ENCODE measurements at places on chromosomes 5 and 9.

GRCh38 chr9:89679016-89679415 lies 74.2 kb downstream of the GADD45G start:
- no peak for DNase-seq

DNA sequence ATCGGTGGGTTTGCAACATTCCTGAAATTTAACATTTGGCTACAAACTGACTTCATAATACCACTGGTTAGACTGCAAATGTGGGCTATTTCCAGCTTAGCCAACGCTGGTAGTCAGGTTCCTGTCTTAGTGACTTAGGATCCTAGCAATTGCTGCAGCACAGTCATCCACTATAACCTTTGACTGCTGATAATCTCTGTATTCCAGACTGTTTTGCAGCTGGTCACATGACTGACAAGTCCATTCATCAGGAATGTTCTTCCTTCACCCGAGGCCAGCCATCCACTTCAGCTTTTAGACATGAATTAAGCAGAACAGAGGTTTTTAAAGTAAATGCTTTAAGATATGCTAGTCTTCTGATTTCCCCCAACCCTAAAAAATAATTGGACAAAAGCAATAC lies 425.9 kb upstream of the MPDZ start:
- no peak for DNase-seq

DNA sequence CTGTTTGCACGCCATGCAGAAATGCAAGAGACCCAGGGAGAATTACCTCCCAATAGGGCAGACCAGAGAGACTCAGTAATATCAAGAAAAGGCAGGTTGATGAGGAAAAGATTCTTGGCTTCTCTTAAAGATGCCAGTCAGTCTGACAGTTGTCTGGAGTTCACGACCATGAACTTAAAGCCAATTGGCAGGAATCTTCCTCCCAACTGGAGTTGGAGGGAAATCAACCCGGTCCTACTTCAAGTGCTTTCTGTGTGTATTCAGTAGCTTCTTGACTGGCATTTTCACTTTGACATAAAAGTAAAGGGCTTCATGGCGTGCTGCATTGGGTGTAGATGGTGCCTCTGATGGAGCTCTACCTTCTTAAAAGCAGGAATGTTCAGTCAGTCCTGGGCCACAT lies 144.3 kb downstream of the GOLPH3 start:
- no peak for DNase-seq

- DNase-seq = no peak
Measured at GRCh38 chr5:43461066-43461465, 22.6 kb downstream of the TMEM267 start.

DNA sequence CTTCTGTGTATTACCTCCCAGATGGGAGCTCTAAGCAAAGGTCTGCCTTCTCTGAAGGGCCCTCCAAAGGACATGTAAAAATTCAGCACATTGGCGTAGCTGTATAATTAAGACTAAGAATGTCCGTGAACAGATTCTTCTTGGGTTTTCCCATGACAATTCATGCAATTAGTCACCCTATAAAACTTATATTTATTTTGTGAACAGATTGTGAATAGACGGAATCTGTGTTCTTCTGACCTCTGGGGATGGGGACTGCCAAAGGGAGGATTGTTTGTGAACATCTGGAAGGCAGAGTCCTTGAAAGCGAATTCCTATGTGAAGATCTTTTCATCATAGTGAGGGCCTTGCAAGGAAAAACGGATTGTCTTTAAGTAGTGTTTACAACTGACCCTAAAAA lies 111.3 kb downstream of the EGFLAM start:
- DNase-seq = no peak

DNA sequence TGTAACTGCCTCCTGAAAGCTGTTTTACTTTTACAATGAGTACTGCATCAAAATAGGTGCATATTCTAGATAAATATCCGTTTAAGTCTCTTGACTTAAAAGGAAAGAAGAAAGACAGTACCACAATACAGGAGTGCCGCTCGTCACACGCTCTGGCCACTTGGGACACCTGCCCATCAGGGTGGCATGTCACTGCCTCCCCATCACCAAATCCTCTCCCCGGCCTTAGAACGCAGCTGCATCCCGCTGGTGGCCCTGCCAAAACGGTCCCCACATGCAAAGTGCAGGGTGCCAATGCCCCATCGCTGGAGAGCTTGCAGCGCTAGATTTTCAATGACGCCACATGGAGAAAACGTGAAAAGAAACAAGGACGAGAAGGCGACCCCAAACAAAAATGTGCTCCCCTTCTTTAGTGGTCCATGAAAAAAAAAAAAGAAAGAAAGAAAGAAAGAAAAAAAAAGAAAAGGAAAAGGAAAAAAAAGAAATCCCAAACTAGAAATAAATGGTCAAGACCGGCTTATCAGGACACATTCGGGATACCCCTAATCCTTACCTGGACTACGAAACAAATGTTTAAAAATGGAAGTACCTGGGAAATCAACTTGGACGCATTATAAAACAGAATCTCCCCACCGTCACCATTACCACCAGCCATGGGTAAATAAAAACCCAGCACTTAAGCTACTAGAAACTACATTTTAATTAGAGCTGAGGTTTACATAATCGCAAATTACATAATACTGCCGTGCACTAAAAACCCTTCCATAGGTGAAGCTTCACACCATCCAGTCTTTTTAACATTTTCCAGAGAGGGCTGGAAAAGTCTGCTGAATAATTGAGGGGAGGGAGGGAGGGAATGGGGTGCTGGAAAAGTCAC lies 1.0 kb downstream of the ANKH start:
- DNase-seq = no peak

DNA sequence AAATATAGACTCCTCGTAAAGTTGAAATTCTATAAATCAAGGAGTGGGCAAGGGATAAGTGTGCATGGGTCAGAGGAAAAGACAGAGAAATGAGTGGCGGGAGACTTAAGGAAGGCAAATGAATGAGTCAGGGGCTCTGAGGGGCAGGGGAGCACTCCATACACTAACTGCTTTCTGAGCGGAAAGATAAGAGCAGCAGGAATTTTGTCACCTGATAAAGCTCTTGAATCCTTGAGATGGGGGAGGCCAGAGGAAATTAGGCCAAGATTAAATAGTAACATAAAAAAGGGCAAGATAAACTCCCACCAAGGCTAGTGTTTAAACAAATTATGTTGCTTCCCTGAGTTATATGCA lies 191.0 kb upstream of the S1PR3 start:
- DNase-seq = no peak

DNA sequence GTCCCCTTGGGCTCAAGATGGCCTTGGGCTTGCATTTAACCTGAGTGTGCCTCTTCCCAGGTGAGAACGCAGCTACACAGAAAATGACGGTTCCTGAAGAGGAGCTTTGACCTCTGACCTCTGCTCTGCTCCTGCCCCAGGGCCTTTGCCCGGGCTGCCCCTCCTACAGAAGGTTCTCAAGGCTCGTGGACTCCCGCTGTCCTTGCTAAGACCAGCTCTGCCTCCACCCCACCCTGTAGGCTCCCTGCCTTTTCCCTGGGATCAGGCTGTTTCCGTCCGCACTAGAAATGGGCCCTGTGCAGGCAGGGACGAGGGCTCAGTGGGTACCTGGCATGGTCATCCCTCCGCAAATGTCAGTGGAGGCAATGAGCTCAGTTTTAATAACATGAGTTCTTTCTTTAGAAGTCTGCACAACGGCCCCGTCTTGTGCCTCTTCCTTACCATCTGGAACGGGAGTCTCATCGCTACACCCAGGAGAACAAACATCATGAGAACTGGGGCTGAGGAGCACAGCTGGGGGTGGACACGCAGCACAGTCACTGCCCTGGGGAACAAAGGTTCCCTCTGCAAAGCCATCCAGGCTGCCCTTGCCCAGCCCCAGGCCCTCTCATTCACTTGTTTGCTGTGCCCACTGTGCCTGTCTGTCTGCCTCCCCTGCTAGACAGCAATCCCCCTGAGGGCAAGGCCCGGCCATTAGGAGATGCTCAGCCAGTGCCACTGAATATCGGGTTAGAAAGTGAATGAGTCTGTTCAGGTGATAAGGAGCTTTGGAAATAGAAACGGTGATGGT lies 26.7 kb upstream of the LPCAT1 start:
- DNase-seq = no peak

- no peak for DNase-seq
Measured at GRCh38 chr5:31196309-31196708, 2.8 kb downstream of the CDH6 start.

- DNase-seq = no peak
Measured at GRCh38 chr9:97907632-97908031, 14.7 kb downstream of the TRMO start.

GRCh38 chr5:139295346-139296057 lies 2.0 kb downstream of the MATR3 start:
- DNase-seq = no peak

DNA sequence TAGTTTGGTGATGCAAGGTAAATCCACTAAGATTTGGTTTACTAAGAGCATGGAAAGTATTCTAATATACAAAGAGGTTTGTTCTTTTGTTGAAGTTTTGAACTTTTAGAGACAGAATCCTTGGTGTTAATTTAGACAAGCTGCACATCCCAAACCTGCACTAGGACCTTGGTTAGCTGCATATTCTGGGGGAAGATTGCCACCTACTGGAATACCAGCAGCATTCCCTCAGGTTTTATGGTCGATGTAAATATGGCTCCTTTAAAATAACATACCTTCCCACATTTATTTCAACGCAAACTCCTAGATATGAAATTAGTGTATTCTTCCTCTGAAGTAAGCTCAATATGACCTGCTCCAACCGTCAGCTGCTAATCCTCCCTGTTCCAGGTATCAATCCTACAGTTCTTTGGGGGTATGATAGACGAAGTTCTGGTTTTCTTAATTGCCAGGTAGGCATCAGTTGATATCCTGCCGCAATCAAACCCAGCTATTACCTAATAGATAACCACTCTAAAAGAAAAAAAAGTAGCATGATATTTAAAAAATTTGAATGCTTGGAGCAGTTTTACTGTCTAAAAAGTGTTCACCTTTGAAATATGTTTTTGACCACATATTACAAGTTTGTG lies 624.1 kb downstream of the ISL1 start:
- DNase-seq = peak; percentile 21

GRCh38 chr9:130423272-130423671 lies 21.5 kb upstream of the ASS1 start:
- DNase-seq = no peak

GRCh38 chr5:136308212-136308795 lies 57.0 kb downstream of the TRPC7 start:
- no peak for DNase-seq

GRCh38 chr5:179158556-179158955 lies 98.4 kb downstream of the ZNF354C start:
- no peak for DNase-seq

DNA sequence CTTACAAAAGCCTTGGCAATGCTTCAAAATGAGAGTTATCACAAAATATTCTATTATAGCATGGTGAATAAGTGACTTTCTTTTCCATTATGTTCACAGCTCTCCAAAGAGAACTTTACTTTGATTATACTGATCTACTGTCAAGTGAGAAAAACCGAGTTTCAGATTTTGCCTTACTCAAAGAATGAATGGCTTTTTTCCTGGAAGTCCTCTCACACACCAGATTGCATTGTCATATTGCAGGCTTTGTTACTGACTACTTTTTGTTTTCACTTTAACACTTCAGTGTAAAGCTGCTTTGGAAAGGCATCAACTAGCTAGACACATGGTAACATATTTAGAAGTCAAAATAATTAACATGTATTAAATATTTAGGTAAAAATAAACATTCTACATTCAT lies 765.2 kb upstream of the NUDT12 start:
- no peak for DNase-seq

DNA sequence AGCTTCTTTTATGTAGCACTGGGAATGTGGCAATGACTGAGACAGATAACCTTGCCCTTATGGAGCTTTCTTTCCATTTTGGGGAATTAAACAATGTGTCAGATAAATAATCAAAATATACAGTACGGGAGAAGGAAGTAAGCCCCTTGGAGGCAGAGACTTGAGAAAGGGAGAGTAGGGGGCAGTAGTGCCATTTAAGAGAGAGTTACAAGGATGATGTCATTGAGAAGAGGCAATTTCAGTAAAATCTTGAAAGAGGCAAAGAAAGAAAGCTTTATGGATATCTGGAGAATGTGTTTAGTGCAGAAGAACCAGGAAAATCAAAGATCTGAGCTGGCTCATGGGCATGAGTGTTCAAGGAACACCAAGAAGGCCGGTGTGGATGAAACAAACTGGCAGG lies 77.3 kb downstream of the KCTD16 start:
- DNase-seq = no peak

Data from AML-193 (cell line).